ENCODE measurements at places on chromosomes 12 and 14.

GRCh38 chr14:51165415-51165814 lies 70.5 kb upstream of the TRIM9 start:
- peak; percentile 32 for DNase-seq

GRCh38 chr12:52132754-52133161 lies 53.3 kb downstream of the SMIM41 start:
- DNase-seq: no peak

- DNase-seq: no peak
Measured at GRCh38 chr14:23468704-23469126, 788 bp upstream of the NGDN start.

DNA sequence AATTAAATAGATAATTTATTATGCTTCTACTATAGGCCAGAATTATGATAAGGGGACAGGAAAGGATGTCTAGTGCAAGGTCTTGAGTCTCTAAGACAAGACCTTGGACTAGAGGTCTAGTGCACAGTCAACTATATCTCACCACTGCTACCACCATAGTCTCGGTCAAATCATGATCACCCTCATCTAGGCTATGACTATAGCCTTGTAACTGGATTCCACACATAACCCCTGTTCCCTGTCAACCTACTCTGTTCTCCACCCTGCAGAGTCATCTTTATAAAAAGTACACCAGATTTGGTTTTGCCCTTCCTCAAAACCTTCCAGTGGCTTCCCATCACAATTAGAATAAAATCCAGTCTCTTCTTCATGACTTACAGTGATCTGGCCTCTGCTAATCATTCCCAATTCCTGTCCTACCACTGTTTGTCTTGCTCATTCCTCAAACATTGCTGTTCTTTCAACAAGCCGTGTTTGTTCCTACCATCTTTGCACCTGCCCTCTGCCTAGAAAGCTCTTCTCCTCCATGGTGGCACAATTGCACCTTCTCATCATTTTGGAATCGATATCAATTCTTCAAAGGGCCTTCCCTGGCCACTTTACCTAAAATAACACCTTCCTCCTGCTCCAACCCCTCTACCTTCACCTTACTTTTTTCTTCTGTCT lies 169.4 kb downstream of the FOXN3 start:
- DNase-seq: no peak

- DNase-seq: no peak
Measured at GRCh38 chr12:13588574-13588973, 392.0 kb downstream of the EMP1 start.

DNA sequence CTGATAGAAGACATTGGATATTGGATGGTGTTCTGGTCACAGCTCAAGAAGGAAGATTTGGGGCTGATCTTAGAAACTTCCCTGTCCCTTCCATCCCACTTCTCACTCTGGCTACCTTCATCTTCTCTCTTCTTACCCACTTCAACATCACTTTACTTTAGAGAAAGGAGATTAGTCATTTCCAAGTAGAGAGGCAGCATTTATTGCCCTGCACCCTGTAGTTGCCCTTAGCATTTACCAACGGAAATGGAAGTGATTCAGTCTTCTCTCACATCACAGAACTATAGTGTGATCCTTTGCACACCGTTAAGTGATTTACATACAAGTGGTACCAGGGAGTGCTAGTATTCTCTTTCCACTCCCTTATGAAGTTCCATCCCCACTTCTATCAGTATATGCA lies 52.4 kb downstream of the PHLDA1 start:
- peak; percentile 83 for DNase-seq

- DNase-seq: peak; percentile 74
Measured at GRCh38 chr12:57865084-57865751, 18.7 kb upstream of the CTDSP2 start.

GRCh38 chr12:75437564-75437963 lies 43.0 kb upstream of the GLIPR1 start:
- DNase-seq: peak; percentile 53

- no peak for DNase-seq
Measured at GRCh38 chr12:96069511-96070231, 34.3 kb upstream of the LTA4H start.

DNA sequence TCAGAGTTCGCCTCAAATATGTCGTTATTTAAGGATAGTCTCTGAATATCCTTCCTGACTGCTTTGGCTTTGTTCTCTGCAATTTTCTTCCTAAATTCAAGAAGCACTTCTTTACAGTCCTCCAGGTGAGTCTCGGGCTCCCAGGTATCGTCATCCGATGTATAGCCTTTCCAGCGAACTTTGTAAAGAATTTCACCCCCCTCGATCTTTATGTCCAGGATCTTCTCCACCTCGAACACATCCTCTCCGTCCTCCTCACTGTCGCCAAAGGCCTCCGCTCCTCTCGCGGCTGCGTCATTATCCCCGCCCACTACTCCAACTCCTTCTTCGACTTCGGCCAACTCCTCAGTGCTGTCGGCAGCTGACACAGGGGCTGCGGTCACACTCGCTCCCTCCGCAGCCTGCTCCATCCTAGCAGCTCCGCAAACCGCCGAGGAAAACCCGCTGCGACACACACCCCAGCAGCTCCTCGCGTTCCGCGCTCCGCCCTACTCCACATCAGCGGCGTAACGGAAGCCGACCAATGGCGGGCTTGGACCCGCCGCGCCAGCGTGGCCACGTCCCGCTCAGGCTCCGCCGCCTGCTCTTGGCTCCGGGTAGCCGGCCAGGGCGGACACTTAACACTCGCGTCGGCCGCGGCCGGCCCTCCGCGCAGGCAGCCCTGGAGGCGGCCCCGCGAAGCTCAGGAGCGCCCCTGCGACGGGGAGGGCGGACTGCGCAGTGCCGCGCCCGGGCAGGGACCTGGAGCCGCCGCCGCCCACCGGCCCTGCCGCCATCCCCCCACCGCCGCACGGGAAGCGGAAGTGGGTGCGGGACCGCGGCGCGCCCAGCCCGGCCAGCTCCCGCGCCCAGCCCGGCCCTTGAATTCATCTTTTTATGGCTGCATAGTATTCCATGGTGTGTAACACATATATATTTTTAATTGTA lies 4.1 kb downstream of the CD163L1 start:
- DNase-seq: no peak

- DNase-seq: no peak
Measured at GRCh38 chr14:103070971-103071542, 13.0 kb upstream of the LBHD2 start.

- no peak for DNase-seq
Measured at GRCh38 chr14:68359837-68360552, 432.9 kb downstream of the ZFP36L1 start.

DNA sequence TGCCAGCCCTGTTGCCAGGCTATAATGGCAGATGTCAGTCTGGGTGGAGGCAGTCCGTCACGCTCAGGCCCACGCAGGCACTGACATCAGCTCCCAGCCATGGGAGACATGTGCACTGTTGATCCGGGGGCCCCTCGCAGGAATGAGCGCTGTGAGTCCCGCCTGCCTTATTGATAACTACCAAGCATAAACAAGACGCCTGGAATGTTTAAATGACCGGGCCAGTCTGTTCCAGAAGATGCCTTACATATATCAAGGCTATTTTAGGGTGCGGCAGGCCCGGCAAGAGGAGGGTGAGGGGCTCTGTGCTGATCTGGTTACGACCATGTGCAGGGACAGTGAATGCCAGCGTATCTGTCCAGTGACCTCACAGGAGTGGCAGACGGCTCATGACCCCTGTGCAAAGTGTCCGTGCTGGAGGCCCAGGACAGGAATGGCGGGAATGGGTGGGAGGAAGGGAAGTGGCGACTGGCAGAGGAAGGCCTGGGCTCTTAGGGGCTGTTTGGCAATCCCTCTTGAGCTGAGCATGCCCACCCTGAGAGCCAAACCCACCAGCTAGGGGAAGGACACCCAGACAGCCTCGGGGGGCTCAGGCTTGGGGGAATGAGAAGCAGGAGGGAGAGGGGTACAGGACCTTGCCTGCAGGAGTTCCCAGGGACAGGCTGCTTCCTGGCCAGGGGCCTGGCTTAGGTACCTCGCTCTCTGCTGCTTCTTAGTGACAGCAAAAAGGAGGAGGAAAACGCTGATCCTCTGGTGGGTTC lies 49.3 kb downstream of the DLK1 start:
- DNase-seq: no peak

DNA sequence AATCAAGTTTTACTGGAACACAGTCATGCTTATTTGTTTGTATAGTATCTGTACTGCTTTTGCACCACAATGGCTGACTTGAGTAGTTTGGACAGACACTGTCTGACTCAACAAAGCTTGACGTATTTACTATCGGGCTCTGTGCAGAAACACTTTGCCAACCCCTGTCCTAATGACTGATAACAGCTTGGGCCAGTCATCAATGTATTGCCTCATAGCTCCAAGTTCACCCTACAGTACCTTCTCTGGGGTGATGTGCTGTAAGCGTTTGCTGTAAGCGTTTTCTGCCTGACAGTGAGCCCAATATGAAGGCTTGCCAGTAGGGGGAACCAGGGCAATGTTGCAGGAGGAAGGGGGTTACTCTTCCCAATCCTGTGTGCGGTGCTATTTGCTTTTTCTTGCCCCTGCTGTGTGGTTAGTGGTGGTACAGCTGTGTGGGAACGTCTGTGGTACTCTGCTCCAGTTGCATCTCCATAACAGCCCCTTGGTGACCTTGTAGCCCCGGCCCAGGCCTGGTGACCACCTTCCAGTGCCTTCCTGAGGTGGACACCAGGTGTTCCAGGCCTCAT lies 5.4 kb upstream of the CCDC177 start:
- DNase-seq: peak; percentile 83

DNA sequence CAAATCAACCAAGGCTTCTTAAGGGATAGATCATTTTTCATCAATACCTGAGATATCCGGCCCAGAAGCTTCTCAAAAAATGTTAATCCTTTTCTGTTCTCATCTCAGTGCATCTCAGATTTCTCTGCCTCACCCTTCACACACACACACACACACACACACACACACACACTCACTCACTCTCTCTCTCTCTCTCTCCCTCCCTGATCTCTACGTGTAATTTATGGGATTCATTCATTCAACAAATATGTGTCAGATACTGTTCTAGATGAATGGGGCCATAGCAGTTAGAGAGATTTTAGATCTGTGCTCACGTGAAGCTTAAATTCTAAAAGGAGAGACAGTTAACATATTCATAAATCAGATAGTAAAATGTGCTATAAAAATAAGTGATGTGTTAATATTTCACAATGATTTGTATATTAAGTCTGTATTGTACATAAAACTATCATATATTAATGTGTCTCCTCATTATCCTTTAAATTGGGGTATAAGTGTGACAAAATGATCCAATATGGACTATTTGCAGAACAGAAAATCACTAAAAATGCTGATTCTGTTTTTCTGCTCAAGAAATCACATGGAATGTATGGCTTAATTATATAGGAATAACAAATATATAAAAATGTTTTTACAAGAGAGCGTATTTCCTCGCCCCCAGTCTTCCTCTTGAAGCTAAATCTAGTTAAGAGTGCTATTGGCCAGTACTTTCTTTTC lies 7.3 kb upstream of the FRMD6 start:
- DNase-seq: peak; percentile 29

GRCh38 chr14:22390824-22391461 lies 198.1 kb downstream of the DAD1 start:
- peak; percentile 65 for DNase-seq

DNA sequence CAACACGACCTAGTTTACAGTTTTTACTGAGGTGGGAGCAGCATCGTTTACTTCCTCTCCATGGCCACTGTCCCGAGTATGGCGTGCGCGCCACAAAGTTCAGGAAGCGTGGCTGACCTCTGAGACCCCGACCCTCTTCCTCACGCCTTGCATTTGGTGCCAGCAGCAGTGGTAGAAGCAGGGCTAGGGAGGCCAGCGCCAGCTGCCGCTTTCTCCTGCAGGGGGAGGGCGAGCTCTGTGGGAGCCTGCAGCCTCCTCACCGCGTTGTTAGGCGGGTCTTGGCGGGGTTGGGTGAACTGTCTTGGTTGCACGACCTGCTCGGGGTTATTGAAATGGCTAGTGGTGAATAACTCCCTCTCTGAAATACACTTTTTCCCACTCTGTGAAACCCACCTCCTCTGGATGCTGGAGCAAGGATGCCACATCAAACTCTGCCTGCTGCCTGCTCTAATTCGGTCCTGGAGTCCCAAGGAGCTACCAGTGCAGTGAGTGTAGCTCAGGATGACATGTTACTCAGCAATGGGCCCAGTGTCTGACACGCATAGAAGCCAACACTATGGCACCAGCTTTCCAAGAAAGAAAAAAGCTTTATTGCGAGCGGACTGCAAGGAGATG lies 22.3 kb upstream of the TDRD9 start:
- DNase-seq: no peak

DNA sequence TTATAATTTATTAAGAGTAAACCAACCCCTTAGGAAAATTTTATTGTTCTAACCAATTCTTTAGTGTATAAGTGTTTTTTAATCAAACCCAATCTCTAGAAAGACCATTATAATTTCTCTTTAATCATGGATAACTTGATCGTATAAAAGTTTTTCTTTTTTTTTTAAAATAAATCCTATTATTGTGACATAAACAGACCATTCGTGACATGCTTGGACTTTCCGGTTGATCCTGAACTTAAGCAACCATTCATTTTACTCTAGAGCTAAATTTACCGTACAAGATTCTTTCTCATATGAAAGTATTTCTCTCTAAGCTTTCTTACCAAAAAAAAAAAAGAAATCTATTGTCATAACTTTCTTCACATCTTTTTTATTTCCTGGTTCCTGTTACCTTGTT lies 32.6 kb upstream of the SLC38A4 start:
- no peak for DNase-seq

DNA sequence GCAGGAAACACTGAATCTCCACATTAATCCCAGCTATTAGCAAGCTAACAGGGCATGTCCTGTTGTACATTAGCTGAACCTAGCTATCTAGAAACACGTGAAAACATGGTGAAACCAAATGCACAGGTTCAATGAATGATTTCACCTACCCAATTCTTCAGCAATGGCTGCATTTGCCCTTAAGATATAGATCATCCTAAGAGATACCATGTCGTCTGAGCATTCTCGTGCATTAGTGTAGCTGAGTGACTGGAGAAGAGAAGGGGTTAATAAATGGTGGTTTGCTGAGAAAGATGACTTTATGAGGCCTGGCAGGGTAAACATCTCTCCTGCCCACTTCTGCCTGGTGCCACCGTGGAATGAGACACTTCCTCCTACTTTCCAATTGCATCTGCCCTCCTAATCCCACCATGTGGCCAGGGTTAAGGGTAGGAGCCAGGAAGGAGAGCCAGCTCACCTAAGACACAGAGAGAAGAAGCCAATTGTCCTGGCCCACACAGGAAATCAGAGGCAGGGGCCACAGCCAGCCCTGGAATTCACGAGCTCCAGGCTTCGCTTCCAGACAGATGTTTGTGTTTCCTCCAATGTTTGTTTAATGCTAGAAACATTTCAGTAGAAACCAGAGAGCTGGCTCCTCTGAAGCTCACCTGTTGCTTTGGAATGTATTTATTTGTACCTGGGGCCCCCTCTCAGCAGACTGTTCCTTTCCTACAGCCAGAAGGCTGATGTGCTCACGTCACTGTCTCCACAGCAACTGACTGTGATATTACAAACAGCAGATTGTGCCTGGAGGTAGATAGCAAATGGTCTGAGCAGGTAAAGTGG lies 126.0 kb upstream of the PARP11 start:
- DNase-seq: peak; percentile 96

GRCh38 chr14:83798421-83798820 lies 1731.5 kb upstream of the FLRT2 start:
- DNase-seq: no peak

Measured in mammary epithelial cell (primary cell).